ENCODE measurements at places on chromosomes 5 and 9.

DNA sequence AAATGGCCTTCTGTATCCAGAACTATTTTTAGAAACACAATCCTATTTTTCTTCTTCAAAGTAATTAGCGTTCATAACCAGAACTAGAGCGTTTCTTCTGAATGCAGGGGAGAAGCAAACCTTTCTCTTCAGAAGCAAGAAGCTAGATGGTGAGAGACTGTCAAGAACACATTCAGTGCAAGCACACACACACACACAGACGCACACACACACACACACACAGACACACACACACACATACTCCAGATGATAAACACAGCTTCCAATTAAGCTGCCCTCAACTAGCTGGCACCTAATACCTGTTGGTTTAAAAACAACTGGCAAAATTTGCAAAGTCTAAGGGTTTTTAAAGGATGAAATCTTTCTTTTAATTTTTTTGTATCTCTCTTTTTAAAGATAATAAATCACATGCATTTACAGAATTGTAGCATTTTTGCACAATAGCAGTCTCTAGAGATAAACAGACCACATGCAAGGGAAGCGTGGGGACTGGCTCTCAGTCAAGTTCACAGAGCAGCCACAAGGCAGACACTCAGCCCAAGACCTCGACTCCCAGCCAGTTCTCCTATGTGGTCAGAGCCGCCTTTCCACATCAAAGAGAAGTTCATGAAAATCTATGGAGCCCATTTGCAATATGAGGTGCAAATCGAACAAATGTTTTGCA, 138.5 kb downstream of the TTLL11 start:
- peak; percentile 21 for DNase-seq

- DNase-seq = no peak
These were observed 82.4 kb upstream of the TAS2R1 start for GRCh38 chr5:9712506-9712905.

DNA sequence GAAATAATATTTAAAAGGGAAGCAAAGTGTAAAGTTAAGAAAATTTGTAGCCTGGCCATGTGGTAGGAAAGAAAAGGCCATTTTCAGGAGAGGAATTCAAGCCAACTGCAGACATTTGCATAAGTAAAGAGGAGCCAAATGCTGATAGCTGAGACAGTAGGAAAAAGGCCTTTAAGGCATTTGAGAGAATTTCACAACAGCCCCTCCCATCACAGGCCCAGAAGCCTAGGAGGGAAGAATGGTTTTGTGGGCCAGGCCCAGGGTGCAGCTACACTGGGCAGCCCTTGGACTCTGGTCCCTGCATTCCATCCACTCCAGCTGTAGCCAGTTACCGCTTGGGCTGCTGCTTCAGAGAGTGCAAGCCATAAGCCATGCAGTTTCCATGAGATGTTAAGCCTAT, 1556.8 kb downstream of the EFNA5 start:
- DNase-seq = no peak

DNA sequence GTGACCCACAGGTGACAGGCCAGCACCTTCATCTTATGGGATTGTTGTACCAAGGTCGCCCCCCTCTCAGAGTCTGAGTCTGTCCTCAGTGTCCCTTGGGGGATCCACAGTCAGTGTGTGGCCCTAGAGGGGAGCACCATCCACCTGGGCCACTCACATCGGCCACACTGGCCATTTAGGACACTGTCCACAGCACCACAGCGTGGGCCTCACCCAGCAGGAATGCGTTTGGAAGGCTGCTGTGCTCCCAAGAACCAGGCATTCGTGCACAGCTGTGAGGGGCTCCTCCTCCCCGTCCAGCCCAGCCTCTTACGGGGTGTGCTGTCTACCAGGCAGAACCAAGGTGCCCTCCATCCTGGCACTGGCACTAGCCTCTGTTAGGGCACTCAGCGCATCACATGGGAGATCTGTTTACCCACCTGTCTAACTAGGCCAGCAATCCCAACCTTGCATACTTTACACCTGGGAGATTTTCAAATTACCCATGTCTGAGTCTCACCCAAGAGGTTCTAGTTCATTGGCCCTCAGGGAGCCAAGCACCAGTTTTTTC, 24.5 kb upstream of the UBE2QL1 start:
- no peak for DNase-seq

- DNase-seq = no peak
These were observed 20.8 kb upstream of the LHFPL2 start for GRCh38 chr5:78669331-78669730.

- DNase-seq = no peak
These were observed 816 bp downstream of the RBM18 start for GRCh38 chr9:122263699-122264349.

- no peak for DNase-seq
These were observed 64.2 kb upstream of the GPR151 start for GRCh38 chr5:146580237-146580636.

GRCh38 chr9:35758475-35759050, 4.5 kb upstream of the MSMP start:
- DNase-seq = no peak

GRCh38 chr5:109529520-109529919, 119.7 kb upstream of the PJA2 start:
- no peak for DNase-seq

DNA sequence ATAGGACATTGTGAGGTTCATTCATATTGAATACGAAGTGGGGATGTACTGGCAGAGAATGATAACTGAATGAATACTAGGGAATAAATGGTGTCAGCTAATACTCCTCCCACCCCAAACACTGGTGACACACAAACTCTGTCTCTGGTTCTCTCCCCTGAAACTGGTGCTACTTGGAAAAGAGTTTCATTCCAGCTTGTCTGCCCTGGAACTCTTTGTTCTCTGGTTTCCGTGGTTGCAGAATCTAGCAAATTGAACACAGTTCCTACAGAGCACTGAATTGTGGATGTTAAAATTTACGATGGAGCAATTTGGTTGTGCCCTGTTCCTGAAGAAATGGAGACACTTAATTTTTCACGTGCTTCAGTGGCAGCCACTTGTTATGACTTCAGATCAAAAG, 181.7 kb downstream of the KCTD16 start:
- DNase-seq = no peak

DNA sequence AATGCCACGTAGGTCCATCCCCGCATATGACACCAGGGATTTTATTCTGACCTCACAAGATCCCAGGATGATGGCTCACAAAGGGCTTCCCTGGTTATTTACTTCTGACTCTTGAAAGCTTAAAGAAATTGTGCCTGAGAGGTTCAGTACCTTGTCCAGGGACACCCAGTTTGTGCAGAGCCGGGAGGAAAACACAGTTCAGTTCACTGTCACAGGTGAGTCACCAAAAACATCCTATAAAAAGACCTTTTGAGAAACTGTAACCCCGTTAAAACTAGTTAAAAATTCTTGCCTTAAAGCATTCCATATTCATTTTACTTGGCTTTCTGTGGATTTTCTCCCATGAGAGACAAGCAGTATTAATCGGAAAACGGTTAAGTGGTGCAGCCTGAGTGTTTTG, 56.6 kb downstream of the ZNF510 start:
- DNase-seq = no peak

DNA sequence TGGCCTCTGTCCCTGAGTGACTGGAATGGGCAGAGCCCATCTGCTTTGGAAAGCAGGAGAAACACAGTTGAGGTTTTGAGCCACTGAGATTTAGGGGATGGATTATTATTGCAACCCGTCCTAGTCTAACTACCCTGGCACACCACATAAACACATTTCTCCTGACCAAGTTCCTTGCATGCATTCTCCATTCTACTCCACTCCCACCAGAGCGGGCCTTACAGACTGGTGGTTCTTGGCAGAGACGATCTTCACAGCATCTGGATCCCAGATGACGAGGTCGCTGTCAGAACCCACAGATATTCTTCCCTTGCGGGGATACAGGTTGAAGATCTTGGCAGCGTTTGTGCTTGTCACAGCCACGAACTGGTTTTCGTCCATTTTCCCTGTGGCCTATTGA, 111.0 kb downstream of the DPYSL3 start:
- no peak for DNase-seq

DNA sequence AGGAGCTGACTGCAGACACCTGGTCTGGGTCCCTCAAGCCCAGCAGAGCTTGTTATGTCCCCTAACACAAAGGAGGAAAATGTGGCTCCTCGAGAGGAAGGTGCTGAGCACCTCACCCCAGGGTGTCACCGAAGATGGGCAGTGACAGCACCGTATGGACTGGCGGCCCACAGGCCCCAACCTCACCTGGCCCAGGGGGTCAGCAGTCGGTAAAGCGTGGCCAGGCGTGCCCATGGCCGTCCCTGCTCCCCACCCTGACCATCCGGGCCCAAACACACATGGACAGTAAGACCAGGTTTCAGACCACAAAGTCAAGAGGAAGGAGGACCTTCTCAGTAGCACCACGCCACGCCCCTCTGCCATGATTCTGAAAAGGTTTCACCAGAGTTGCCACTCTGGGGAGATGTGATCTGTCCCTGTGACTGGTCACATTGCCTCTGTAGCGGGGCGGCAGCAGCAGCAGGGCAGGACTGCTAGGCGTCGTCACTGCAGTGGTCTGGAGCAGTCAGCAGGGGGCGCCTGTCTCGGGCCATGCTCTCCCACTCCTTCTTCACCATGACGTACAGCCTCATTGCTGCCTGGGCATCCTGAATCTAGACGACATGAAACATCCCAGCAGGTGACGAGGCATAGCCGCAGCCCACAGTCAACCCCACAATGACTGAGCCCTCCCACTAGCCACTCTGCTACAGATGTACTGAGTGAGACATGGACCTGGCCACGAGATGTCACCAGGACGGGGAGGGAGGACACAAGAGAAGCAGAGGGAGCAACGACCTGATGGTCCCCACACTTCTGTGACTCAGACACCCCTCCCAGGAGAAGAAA, 11.1 kb downstream of the REXO4 start:
- DNase-seq = peak; percentile 51

DNA sequence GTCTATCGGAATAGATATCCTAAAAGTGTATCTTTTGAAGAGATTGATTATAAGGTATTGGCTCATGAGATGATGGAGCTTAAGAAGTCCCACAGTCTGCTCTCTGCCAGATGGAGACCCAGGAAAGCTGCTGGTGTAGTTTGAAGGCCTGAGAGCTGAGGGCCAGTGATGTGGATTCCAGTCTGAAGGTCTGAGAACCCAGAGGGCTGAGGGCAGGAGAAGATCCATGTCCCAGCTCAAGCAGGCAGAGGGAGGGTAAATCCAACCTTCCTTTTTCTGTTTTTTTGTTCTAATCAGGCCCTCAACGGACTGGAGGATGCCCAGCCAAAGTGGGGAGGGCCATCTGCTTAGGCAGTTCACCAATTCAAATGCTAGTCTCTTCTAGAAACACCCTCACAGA, 11.0 kb upstream of the ABL1 start:
- DNase-seq = no peak

- no peak for DNase-seq
These were observed 242.5 kb downstream of the MLLT3 start for GRCh38 chr9:20379804-20380225.

DNA sequence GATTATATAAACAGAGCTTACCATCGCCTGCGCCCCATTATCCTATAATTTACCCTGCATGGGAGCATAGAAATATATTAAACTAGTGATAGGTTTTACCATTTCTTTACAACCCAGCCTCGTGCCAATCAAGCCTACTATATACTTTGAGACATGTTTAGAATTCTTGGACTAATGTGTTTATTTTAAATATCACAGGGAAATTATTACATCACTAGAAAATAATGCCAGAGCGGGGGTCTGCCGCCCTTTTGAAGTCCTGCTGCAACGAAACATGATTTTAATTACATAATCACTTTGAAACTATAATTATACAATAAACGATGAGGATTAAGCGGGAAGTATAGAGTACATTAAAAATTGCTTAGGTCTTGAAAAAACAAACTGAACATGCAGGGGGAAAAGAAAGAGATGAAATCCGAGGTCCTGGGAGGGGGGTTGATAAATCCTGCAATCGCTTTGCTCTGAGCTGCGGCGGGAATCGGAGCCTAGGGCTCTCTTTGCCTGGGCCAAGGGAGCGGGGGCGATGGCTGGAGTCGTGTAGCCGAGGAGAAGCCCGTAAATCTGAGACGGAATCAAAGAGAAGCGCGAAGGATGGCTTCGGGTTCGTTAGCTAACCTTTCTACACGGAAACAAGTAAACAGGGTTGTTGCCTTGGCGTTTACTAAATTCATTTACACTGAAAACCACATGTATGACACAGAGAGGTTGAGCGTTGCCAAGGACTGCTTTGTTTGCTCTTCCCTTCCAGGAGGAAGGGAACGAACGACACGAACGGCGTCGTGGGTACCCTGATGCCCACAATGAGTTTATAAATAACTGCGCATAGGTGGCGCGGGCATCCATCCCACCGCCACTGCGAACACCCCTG, 127.6 kb downstream of the TMEM174 start:
- no peak for DNase-seq

GRCh38 chr5:68862560-68862959, 231.3 kb upstream of the SLC30A5 start:
- no peak for DNase-seq

GRCh38 chr9:127563579-127563978, 48.5 kb upstream of the STXBP1 start:
- DNase-seq = no peak

DNA sequence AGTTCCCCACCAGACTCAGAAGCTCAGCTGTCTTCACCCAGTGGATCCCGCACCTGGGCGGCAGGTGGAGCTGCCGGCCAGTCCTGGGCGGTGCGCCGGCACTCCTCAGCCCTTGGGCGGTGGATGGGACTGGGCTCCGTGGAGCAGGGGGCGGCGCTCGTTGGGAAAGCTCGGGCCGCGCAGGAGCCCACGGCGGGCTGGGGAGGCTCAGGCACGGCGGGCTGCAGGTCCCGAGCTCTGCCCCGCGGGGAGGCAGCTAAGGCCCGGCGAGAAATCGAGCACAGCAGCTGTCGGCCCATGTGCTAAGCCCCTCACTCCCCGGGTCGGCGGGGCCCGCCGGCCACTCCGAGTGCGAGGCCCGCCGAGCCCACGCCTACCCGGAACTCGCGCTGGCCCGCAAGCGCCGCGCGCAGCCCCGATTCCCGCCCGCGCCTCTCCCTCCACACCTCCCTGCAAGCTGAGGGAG, 560.0 kb downstream of the BRINP1 start:
- DNase-seq = no peak

DNA sequence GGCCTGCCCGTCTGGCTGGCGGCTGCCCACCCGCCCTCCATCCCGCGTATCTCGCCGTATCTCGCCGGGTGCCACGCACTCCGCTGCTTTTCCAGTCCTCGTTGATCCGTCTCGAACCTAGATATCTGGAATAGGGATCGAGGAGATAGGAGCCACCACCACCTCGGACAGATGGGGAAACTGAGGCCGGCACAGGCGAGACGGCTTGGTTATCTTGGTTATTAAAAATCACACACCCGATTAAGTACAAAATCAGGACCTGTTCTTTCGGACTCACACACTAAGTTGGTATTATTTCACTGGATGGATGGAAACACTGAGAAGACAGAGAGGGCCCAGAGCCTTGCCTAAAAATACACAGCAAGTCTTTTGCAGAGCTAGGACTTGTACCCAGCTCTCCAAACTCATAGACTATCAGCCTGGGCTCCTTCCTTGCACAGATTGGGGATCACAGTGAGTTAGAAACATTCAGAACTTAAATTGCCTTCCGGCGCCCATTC, 678 bp downstream of the SLC26A2 start:
- no peak for DNase-seq

DNA sequence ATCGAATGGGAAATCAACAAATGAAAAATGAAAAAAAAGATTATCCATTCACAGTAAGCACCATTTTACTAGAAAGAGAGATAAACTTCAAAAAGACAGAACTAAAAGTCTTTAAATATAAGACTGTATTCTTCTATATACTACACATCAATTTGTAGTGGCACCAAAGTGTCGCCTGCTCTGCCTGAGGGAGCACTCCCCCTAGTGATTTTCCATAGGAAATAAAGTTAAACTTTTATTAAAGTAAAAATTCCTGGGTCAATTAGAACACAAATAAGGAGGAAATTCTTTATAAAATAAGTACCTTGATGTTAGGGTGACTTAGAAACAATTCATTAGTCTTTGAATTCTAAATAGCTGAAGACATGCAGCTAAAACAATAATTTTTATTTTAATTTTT, 9.7 kb downstream of the RAD1 start:
- DNase-seq = no peak
